ENCODE measurements at places on chromosomes 4 and X.
A peak's percentile ranks its signal among the peaks of the same experiment; 100 is the strongest.

GRCh38 chr4:132592340-132592739 is 556.8 kb upstream of the PCDH10 start:
- DNase-seq: no peak

- no peak for DNase-seq
These were observed 7.7 kb upstream of the SLC10A6 start for GRCh38 chr4:86856896-86857295.

GRCh38 chrX:45508454-45508853 is 307.8 kb upstream of the DIPK2B start:
- DNase-seq: no peak

- no peak for DNase-seq
These were observed 219.0 kb upstream of the CPEB2 start for GRCh38 chr4:14783011-14783877.

GRCh38 chrX:52359614-52360232 is 9.1 kb upstream of the XAGE2 start:
- peak; percentile 90 for DNase-seq

- no peak for DNase-seq
These were observed 22.6 kb downstream of the RELL1 start for GRCh38 chr4:37663552-37663951.

GRCh38 chr4:84258905-84259830 is 239.9 kb downstream of the NKX6-1 start:
- peak; percentile 19 for DNase-seq

- no peak for DNase-seq
These were observed 244.9 kb downstream of the FRMPD4 start for GRCh38 chrX:12383196-12383595.

- no peak for DNase-seq
These were observed 176.7 kb downstream of the SMARCA1 start for GRCh38 chrX:129346574-129346973.

DNA sequence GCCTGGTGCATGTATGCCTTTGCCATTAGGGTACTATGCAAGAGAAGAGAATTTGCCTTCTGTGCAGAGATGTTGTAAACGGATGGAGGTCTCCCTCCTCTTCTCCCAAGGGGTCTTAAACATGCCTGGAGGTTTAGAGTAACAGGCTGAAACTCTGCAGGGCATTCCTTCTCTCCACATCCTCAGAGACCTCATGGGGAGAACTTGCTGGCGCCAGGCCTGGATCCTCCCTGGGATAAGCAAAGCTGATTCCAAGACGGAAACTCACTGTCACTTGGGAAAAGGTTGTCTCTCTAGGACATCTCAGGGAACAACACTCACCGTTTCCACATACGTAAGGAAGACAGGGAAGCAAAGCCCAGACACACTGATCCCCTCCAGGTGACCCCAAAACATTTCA is 76.9 kb upstream of the GPM6B start:
- no peak for DNase-seq

GRCh38 chr4:162715401-162715800 is 451.3 kb downstream of the NAF1 start:
- no peak for DNase-seq

GRCh38 chr4:47494124-47494430 is 9.0 kb downstream of the ATP10D start:
- DNase-seq: no peak

DNA sequence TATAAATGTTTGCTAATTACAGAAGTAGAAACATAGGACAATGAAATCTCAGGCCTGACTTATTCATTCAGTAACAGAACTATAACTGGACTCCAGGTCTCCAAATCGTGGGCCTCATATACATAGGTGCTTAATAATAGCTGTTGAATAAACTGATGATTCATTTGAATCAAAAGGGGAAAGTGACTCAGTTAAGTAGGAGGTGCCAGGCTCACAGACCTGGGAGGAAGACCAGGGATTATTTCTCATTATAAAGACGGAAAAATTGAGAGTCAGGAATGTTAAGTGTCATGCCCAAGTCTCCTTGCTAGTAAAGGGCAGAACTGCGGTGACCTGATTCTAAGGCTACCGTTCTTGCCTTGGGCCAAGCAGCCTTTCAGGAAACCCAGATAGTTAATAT is 131.5 kb downstream of the HS3ST1 start:
- DNase-seq: no peak

- DNase-seq: no peak
These were observed 214.4 kb upstream of the PPP1R2C start for GRCh38 chrX:42992199-42992943.

- DNase-seq: no peak
These were observed 5.6 kb downstream of the PDE5A start for GRCh38 chr4:119623025-119623424.

- DNase-seq: no peak
These were observed 88.2 kb downstream of the PHOX2B start for GRCh38 chr4:41660352-41660751.

DNA sequence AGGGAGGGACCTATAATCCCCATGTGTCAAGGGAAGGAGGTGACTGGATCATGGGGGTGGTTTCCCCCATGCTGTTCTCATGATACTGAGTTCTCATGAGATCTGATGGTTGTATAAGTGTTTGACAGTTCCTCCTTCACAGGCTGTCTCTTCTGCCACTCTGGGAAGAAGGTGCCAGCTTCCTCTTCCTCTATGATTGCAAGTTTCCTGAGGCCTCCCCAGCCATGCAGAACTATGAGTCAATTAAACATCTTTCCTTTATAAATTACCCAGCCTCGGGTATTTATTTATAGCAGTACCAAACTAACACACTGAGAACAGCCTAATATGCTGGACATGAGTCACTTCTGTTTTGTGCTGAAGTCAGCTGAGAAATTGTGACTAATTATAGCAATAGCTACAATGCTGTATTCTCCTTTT is 656.9 kb upstream of the CPEB2 start:
- DNase-seq: no peak

DNA sequence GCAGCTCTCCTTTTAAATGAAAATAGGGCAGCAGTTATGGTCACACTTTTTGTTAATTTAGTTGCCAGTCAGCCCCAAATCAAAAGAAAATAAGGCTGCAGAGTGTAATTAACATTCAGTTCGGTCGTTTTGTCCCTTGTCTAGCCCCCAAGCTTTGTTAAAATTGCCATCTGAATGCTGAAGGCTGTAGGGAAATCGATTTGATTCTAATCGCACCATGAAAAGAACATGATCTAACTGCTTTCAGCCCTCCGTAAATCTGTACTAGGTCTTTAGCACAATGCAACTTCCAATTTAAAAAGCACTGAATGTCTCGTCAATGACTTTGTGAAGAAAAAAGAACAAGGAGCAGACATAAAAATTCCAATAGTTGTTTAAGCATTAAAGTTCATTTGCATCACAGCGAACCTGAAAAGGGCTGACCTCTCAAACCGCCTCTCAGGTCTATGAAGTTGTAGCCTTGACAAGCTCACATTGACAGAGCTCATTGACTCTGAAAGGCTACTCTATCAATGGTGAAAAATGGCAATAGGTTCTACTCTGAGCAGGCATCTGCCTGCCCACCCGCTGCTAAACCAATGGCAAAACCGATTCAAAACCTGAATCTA is 48.9 kb downstream of the CHIC2 start:
- DNase-seq: no peak

- no peak for DNase-seq
These were observed 25.4 kb downstream of the GPC3 start for GRCh38 chrX:133959972-133960371.

GRCh38 chr4:152983221-152983620 is 47.1 kb downstream of the FHDC1 start:
- DNase-seq: no peak

DNA sequence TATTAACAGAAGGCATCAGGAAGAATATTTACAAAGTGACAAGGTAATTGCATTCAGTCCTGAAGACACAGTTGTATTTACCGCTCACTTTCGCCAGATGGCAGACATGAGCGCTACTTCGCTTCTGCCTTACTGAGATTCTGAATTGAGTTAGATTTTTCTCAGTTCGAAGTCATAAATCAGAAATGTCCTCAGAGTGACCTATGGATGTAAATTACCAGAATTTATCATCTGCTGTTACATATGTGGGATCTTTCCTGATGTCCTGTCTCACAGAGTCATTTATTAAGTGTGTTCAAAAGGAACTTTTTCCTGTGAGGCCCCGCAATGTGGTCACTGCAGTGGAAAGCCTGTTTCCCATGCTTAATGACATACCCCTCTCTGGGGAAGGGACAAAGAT is 97.3 kb upstream of the DCLK2 start:
- peak; percentile 38 for DNase-seq

- no peak for DNase-seq
These were observed 3.5 kb upstream of the MAD2L1 start for GRCh38 chr4:120070196-120070595.

DNA sequence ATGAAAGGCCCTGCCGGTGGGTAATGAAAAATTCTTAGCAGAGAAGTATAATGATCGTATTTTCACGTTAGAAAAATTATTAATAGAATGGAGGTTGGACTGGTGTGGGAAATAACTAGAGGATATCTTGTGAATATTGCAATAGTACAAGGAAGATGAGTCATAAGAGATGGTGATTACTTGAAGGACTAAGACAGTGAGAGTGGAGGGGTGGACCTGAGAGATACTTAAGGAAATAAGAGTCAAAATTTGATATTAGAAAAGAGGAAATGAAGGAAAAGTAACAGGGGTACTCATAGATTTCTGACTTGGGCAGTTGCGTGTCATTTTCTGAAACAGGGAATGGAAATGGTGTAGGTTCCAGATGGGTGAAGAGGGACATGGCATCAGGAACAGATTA is 1.7 kb upstream of the USP53 start:
- DNase-seq: no peak

DNA sequence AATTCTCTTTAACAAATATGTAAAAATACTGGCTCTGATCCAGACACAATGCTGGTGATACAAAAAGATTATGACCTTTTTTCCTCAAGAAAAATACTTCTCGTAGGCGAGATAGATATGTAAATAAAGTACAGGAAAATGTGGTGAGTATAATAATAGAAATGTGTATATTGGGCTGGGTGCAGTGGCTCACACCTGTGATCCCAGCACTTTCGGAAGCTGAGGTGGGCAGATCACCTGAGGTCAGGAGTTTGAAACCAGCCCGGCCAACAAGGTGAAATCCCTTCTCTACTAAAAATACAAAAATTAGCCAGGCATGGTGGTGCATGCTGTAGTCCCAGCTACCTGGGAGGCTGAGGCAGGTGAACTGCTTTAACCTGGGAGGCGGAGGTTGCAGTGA is 55.0 kb downstream of the MRPL1 start:
- no peak for DNase-seq

DNA sequence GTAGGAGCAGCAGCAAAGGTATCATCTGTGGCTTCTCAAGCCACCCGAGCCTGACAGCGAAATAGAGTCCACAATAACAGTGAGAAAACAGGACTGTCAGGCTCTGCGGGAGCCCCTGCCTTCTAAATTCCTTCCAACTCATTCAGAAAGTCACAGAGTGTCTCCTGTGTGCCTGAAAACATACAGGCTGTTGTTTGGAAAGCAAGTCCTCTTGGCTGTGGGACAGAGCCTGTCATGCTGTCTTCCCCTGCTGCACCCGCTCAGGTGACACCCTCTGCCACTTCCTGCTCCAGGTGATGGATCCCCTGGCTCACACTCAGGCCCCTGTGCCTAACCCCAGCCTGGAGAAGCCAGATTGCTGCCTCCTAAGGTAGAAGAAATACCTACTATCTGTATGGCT is 152.3 kb downstream of the RAB28 start:
- no peak for DNase-seq

DNA sequence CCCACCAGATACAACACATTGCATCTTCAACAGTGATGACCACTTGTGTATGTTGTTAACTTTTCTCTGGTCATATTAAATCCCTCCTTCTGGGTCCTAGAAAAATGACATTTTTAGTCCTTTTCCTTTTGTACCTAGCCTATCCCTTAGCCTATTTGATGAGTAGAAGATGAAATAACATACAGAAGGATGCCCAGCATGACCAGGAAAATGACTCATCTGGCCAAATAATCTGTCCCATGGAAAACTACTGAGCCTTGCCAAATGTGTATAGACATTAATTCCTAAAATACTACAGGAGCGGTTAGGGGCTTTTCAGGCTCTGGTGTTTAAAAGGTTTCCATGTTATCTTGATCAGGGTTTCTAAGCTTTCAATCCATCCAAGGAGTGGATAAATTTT is 129.0 kb upstream of the KCNIP4 start:
- no peak for DNase-seq

DNA sequence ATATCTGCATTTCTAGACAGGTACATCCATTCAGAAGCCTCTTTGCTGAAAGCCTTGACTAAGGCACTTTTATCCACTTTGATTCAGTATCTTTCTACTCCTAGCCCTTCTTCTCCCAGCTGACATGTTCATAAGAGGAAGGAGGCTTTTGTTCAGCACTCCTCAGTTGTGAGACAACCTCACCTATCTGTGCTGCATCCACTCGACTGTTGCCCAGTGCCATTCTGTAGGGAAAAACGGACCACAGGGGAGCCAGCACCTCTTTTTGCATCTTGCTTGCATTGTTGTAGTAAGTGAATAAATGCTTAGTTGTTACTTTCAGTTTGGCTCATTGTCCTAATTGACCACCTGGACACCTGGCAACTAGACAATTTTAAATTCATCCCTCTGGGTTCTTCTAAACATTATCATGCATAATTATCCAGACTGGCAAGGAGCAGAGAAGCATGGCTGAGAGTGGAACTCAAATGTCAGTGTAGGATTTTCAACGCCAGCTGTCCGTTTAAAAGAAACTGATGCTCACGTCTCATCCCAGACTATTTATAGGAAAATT is 83.8 kb upstream of the BOD1L1 start:
- no peak for DNase-seq

DNA sequence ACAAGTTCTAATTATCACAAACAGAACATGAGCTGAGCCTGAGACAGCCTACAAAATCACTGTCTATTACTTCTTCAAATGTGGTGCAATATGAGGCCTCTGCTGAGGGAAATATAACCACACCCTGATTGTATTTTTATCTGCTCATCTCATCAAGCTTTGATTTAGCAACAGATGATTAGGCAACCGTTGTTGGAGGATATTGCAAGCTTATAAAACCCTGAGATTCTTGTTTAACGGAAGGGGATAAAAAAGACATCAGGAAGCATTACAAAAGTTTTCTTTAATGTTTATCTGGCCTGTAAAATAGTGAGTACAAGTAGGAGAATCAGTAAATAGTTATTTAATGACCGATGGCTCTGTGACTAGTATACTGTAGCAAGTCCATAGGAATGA is 108.5 kb downstream of the ZNF330 start:
- no peak for DNase-seq

DNA sequence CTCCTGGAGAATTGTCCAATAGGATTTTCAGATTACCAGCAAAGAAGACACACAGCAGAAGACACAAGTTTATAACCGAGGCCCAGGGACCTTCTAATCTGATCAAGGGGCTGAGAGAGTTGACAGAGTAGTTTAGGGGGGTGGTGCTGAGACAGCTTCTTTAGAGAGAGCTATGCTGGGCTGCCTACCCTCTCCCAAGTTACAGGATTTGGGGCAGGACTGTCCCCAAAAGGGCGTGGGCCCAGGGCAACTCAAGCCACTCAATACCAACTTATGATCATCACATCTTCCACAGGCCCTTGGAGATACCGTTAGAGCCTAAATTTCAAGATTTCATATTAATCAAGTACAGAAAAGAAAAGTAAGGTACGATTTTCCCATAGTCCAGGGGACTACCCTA is 43.0 kb downstream of the PDHA1 start:
- DNase-seq: no peak

- no peak for DNase-seq
These were observed 108.9 kb downstream of the DLG3 start for GRCh38 chrX:70553516-70553915.
